GM12864 (cell line): ENCODE measurements at places on chromosomes 16 and 17.
A peak's percentile ranks its signal among the peaks of the same experiment; 100 is the strongest.

GRCh38 chr17:49739641-49740271 lies 24.2 kb downstream of the FAM117A start:
- DNase-seq, result peak; percentile 55

GRCh38 chr17:50268743-50269275 lies 5.5 kb upstream of the TMEM92 start:
- no peak for DNase-seq

DNA sequence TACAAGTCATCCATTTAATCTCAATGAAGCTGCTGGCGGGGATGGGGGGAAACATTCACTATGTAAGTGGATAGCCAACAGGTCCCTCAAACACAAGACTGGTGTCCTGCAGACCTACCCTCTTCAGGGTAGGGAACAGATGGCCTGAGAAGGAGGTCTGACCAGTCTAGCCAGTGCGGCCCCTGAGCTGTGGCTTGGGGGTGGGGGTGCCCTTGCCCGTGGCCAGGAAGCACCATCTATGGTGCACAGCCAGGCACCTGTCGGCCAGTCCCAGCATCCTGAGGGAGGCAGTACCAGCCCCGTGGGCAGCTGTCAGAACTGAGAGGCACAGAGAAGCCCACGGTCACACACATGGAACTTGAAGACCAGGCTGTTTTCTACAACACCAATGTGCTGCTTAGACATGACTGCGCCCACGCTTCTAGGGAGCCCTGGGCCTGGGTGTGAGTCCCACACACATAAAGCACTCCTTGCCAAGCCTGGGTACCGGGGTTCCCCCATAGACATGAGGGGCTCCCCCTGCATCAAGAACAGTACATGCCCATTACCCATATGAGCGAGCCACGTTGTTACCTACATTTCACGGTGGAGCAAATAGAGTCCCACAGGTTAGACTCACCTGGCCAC lies 40.9 kb downstream of the RMI2 start:
- no peak for DNase-seq

- no peak for DNase-seq
Measured at GRCh38 chr17:50050431-50051032, 5.4 kb upstream of the ITGA3 start.

DNA sequence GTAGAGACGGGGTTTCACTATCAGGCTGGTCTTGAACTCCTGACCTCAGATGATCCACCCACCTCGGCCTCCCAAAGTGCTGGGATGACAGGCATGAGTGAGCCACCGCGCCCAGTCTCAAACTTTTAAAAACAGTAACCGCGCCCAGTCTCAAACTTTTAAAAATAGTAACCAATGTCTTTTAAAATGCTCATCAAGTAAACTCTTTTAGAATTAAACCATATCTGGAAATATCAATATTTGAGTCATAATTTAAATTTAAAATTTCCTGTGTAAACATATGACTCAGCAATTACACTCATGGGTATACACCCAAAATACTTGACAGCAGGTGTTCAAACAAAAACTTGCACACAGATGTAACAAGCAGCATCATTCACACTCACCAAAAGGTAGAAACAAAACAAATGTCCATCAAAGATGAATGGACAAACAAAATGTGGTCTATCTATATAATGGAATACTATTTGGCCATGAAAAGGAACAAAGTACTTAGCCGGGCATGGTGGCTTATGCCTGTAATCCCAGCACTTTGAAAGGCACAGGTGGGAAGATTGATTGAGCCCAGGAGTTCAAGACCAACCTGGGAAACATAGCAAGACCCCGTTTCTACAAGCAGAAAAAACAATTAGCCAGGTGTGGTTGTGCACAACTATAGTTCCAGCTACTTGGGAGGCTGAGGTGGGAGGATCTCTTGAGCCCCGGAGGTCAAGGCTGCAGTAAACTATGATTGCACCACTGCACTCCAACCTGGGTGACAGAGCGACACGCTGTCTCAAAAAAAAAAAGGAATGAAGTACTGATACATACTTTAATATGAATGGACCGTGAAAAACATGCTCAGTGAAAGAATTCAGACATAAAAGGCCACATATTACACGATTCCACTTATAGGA lies 20.2 kb downstream of the ENPP7 start:
- no peak for DNase-seq

DNA sequence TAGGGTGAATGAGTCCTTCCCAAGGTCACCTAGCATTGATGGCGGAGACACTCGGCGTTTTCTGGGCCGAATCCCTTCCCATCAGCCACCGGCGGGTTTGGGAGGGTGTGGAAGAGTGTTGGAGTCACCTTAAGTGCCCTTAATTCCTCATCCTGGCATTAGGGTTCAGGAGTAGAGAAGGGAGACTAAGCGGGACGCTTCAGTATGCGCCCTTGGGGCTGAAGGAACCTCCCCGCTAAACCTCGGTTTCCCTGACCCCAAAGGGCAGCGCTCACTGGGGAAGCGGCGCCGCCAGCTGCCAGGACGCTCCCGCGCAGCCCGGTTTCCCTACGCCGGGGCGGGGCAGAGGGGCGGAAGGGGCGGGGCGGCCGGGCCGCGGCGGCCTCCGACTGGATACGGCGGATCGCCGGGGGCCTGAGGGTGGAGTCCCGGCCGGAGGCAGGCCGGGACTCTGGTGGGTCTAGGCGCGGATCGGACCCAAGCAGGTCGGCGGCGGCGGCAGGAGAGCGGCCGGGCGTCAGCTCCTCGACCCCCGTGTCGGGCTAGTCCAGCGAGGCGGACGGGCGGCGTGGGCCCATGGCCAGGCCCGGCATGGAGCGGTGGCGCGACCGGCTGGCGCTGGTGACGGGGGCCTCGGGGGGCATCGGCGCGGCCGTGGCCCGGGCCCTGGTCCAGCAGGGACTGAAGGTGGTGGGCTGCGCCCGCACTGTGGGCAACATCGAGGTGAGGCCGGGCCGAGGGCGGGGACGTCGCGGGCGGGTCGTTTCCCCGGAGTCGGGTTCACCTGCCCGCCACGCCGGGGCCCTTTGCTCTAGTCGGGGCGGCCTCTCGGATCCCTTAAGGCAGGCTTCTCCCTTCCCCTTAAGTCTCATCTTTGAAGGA lies at the start of gene DHRS11:
DHRS11 (plus strand) TSS at position 446 of the 882 bp plus-strand sequence; CDS start at position 577, 131 bp downstream.
- DNase-seq, result peak; percentile 22

GRCh38 chr16:84853534-84853933 lies 33.7 kb downstream of the CRISPLD2 start:
- DNase-seq, result no peak

- no peak for DNase-seq
Measured at GRCh38 chr17:59530531-59530930, 34.9 kb upstream of the DHX40 start.

GRCh38 chr17:69198238-69198637 lies 30.4 kb downstream of the ABCA10 start:
- no peak for DNase-seq

DNA sequence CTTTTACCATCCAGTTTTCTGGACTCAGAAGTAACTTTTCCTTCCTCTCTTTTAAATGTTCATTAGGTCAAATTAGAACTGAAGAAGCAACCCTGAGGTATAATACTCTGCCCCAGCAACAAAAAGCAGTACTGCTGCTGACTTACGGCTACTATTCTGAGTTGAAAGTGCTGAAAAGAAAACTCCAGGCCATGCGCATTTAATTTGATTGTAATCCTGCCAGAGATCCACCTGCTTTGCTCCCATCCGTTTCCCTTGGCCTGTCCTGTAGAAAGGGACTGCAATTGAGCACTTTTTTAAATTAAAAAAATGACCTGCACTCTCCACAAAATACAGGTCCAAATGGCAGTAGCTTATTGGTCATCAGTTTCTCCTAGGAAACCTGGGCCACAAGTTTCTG lies 61.6 kb downstream of the PITPNC1 start:
- DNase-seq, result no peak

DNA sequence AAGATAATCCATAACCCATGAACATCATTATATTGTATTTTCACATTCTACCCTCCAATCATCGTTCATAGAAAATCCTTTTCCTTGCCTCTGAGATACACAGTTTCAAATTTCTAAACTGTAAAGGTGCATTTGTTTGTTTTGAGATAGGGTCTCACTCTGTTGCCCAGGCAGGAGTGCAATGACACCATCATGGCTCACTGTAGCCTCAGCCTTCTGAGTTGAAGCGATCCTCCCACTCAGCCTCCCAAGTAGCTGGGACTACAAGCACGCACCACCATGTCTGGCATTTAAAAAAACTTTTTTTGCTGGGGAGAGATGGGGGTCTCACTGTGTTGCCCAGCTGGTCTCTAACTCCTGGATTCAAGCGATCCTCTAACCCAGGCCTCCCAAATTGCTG lies 58.1 kb upstream of the TOB1 start:
- DNase-seq, result no peak

DNA sequence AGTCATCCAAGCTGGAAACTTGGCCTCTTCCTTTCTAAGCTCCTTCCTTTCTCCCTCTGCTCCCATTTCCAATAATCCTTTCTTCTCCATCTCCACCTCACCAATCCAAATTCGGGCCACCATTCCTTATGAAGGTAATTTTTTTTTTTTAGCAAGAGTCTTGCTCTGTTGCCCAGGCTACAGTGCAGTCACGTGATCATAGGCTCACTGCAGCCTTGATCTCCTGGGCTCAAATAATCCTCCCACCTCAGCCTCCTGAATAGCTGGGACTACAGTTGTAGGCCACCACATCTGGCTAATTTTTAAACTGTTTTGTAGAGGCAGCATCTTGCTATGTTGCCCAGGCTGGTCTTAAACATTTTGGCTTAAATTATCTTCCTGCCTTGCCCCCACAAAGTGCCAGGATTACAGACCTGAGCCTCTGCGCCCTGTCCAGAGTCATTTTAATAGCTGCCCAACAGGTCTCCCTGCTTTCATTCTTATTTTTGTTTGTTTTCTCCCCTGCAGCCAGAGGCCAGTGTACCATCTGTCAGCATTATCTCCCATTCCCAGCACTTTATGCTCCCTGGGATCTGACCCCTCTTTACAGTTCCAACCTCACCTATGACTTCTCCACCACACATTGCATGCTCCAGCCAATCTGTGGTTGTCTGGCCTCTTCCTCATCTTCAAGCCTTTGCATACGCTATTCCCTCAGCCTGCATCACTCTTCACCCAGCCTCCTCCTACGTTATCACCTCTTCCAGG lies 2.3 kb upstream of the GP2 start:
- no peak for DNase-seq

DNA sequence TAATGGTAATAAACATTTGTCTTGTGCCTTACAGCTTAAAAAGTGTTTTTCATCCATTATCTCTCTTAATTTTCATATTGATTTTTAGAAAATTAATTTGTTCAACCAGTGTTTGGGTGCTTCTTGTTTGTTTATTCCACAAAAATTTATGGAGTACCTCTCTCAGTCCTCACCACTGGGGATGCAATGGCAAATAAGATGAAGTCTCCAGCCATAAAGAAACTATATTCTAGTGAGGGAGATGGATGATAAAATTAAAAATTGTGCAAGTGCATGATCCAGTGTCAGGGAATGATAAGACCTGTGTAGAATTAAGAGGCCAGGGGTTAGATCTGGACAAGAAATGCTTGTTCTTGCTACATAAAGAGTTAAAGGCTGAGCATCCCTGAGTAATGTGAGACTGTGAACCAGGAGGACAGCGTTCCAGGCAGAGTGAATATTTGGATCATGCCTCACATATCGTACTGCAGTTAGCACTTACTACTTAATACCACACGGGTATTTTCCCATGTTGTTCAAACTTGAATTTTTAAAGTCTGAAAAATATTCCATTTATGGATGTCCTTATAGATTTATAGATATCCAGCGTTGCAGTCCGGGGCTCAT lies 535.7 kb upstream of the HSBP1 start:
- no peak for DNase-seq
